GM12878 (cell line): ENCODE measurements at places on chromosomes 6 and 20.

- no peak for DNase-seq
Measured at GRCh38 chr20:34045930-34046725, 52.4 kb downstream of the RALY start.

GRCh38 chr6:148251891-148252290 is 90.7 kb upstream of the SASH1 start:
- no peak for DNase-seq

DNA sequence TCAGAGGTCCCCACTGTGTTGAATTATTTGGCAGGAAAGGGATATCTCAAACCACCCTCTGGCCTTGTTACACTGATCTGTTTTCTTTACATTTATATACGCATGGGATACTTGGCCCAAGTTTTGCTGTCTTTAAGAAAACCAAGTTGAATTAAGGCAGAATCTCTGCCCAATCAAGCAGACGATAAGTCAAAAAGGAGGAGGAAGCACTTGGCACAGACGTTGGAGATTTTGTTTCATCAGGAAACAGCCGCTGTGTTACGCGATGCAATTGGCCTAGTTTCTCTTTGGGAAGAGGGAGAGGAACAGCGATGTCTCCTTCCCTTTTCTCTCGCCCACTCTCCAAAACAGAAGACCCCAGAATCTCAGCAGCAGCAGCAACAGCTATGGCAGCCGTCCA is 20.2 kb upstream of the NAA20 start:
- no peak for DNase-seq

GRCh38 chr6:73121421-73121993 is 103.8 kb downstream of the KHDC1L start:
- no peak for DNase-seq

GRCh38 chr6:123844011-123844410 is 40.3 kb downstream of the NKAIN2 start:
- DNase-seq, result no peak

- no peak for DNase-seq
Measured at GRCh38 chr6:70380252-70380651, 33.1 kb upstream of the FAM135A start.

- no peak for DNase-seq
Measured at GRCh38 chr6:8527818-8528217, 92.5 kb upstream of the SLC35B3 start.

GRCh38 chr20:45091366-45091765 is 9.6 kb downstream of the KCNS1 start:
- DNase-seq, result no peak

GRCh38 chr6:150514806-150515380 is 84.8 kb upstream of the PLEKHG1 start:
- no peak for DNase-seq

GRCh38 chr6:24872779-24873178 is 63.0 kb downstream of the RIPOR2 start:
- DNase-seq, result no peak

- no peak for DNase-seq
Measured at GRCh38 chr20:33377366-33377765, 24.0 kb downstream of the CDK5RAP1 start.

DNA sequence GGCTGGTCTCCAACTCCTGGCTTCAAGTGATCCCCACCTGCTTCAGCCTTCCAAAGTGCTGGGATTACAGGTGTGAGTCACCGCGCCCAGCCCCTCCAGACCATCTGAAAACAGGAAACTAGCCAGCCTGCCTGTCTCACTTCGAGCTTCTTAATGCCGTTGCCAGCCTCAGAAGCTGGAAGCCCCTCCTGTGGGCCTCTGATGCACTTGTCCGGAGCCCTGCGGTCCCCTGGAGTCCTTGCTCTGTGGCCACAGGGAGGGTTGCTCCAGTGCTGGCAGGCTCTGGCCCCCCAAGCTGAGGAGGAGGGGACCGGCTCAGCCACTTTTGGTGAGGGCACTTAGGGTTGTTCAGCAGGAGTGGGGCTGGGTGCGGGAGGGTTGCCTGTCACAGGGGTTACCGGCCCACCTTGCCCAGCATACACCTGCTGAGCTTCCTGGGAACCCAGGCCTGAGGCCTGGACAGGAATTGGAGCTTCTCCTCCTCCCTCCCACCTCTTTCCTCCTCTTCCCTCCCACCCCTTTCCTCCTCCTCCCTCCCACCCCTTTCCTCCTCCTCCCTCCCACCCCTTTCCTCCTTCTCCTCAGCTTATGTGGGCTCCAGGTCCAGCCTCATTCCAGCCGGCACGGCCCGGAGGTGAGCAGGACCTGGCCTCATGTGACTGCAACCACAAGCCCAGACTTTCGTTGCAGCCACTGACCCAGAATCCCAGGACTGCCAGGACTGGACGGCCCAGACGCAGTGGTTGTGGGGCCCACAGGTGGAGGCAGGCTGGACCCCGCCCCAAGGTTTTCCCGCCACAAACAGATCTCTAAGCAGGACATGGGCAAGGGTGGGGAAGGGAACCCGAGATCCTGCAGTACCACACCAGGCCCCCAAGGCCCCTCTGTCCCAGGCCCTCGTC is 9.4 kb upstream of the BIRC7 start:
- no peak for DNase-seq

GRCh38 chr6:10643201-10643651 is 51.2 kb downstream of the C6orf52 start:
- DNase-seq, result no peak

- no peak for DNase-seq
Measured at GRCh38 chr20:44014807-44015732, 100.4 kb downstream of the TOX2 start.
